Cerebellar nuclear complex (tissue), 1 donor: ENCODE measurements at places on chromosomes 12 and 14.
A peak's percentile ranks its signal among the peaks of the same experiment; 100 is the strongest.

DNA sequence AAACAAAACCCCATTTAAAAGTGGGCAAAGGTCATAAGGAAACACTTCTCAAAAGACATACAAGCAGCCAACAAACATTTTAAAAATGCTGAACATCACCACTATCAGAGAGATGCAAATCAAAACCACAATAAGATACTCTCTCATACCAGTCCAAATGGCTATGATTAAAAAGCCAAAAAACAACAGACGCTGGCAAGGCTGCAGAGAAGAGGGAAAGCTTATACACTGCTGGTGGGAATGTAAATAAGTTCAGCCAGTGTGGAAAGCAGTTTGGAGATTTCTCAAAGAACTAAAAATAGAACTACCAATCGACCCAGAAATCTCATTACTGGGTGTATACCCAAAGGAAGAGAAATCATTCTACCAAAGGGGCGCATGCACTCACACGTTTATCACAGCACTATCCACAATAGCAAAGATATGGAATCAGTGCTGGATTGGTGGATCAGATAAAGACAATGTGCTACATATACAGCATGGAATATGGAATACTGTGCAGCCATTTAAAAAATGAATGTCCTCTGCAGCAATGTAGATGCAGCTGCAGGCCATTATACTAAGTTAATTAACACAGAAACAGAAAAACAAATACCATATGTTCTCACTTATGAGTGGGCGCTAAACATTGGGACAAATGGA, 102.1 kb upstream of the DAAM1 start:
- DNase-seq = no peak

DNA sequence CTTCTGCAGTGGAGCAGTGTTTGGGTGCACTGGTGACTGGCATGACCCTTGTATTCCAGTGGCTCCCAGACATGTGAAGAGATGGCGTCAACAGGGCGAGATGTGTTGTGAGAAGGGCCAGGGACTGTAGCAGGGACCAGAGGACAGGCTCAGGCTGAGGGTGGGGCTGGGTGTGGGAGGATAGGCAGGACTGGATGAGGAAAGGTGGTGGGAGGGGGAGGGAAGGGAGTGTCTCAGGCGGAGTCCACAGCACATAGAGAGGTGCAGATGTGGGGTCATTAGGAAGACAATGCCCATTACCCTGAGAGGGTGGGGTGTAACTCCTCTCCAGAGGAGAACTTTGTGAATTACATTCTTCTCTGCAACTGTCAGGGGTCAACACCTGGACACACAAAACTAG, 78.5 kb downstream of the DICER1 start:
- DNase-seq = no peak

DNA sequence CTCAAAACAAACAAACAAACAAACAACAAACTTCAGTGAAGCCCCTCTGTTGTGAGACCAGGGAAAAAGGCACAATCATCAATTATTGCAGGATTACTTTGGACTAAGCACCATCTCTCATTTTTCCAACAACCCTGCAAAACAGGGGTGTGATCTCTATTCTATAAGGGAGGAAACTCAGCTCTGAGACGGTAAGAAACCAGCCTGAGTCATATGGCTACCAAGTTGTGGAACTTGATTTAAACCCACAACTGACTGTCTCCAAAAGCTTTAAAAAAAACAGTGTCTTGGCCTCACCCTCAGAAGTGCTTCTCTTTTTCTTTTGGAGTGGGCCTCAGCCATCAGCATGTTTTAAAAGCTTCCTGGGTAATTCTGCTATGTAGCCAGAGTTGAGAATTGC, 49.8 kb downstream of the RIN3 start:
- no peak for DNase-seq

DNA sequence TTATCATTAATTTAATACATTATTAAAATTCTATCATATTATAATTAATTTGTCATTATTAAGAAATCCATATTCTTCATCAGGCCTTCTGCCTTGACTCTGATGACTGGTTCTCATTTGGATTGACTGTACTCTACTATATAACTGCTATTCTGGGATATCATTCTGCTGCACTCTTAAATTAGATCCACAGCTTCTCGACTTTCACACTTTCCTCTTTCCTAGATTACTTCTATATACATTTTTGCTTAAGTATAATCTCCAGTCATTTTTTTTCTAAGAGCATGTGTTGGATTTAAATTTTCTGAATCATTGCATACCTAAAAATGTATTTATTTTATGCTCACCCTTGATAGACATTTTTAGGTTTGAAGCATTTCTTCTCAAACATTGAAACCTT, 12.4 kb downstream of the GRIP1 start:
- no peak for DNase-seq

GRCh38 chr12:27970401-27971120, 2.0 kb downstream of the PTHLH start:
- DNase-seq = no peak

GRCh38 chr12:62934239-62934798, 631 bp downstream of the PPM1H start:
- DNase-seq = no peak

- DNase-seq = no peak
These were observed 31.5 kb downstream of the TMEM132D start for GRCh38 chr12:129871991-129872972.

DNA sequence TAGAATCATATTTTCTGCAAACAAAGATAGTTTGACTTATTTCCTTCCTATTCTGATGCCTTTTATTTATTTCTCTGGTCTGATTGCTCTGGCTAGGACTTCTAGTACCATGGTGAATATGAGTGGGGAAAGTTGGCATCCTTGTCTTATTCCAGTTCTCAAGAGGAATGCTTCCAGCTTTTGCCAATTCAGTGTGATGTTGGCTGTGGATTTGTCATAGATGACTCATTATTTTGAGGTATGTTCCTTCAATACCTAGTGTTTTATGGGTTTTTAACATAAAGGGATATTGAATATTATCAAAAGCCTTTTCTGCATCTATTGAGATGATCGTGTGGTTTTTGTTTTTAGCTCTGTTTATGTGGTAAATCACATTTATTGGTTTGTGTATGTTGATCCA, 139.4 kb upstream of the CNTN1 start:
- no peak for DNase-seq

DNA sequence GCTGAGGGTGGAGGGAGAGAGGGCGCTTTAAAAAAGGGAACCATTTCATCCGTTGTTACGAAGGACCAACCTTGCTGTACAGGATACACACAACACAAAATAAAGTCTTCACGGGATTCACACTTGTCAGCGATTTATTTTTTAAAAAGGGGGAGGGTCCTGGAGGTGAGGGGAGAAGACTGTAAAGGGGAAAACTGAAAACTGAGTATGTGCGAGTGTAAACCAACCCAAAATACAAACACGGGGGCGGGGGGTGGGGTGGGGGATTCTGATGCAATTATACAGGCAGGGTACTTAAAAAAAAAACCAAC, 499 bp upstream of the PRKAG1 start:
- no peak for DNase-seq

- no peak for DNase-seq
These were observed 49.7 kb downstream of the KICS2 start for GRCh38 chr12:64172143-64172970.

GRCh38 chr14:70213721-70214282, 25.1 kb upstream of the SLC8A3 start:
- no peak for DNase-seq

DNA sequence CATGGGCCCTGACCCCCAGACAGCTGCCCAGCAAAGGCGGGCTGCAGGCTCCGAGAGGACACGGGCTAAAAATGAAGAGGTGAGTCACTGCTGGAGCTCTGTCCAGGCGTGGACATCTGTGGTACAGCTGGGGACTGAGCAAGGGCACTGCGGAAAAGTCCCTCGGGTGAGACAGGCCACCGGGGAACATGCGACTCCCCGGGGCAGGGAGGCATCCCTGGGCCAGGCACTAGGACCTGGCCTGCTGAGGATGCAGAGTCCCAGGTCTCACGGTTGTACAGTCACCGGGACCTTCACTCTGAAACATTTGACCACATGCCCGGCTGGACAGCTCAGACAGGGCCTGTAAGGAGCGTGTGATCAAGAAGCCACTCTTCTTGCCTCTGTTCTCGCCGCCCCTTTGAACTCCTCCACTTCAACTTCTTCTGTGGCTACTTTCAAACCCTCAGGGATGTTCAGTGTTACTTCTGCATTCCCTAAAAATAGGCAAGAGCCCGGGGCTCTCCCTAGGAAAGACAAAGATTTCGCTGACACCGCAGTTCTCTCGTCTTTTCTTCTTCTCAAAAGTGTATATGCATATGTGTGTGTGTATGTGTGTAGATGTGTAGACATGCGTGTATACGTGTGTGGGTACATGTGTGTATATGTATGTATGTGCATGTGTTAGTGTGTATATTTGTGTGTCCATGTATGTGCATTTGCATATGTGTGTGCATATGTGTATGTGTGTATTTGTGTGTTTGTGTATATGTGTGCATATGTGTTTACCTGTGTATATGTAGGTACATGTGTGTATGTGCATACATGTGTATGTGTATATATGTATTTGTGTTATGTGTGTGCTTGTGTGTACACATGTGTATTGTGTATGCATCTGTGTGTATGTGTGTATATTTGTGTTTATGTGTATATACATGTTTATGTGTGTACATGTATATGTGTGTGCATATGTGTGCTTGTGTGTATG, 5.0 kb upstream of the RFLNA start:
- DNase-seq = no peak

- DNase-seq = no peak
These were observed 543.6 kb downstream of the TMEM121 start for GRCh38 chr14:106069804-106070625.

- DNase-seq = no peak
These were observed 18.2 kb downstream of the IFNG-AS1 start for GRCh38 chr12:68007466-68007865.

- DNase-seq = peak; percentile 65
These were observed 59.4 kb downstream of the DGLUCY start for GRCh38 chr14:91173221-91173670.

- DNase-seq = no peak
These were observed 34.6 kb downstream of the FIGNL2 start for GRCh38 chr12:51813931-51814310.

GRCh38 chr14:48384821-48385220, 709.4 kb upstream of the MDGA2 start:
- DNase-seq = no peak

GRCh38 chr14:88264116-88264515, 59.0 kb downstream of the KCNK10 start:
- DNase-seq = no peak

DNA sequence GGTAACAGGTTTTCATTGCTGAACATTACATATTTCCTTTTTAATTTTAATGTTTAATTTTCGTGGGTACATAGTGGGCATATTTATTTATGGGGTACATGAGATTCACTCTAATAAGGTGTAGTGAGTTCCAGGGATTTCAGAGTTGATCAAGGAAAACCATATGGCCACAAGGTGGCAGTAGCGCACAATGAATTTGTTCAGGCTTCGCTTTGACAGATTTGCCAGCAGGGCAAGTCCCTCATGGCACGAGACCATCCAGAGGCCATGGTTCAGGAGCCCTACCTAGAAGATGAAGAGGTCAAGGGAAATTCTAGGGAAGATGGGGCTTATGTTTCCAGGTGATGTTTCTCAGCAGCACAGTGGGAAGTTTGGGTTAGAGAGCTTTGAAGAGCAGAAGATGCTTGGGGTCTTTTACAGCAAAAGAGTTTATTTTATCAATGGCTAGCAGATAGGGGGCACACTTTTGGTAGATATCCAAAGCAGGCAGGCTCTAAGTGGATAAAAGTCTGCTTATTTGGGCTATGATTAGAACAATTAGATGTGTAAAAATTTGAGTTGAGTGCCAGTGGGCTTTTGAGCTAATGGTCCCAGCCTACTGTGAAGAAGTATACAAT, 1004.4 kb downstream of the AACS start:
- DNase-seq = no peak

GRCh38 chr12:104175726-104176247, 37.8 kb upstream of the NFYB start:
- DNase-seq = no peak

DNA sequence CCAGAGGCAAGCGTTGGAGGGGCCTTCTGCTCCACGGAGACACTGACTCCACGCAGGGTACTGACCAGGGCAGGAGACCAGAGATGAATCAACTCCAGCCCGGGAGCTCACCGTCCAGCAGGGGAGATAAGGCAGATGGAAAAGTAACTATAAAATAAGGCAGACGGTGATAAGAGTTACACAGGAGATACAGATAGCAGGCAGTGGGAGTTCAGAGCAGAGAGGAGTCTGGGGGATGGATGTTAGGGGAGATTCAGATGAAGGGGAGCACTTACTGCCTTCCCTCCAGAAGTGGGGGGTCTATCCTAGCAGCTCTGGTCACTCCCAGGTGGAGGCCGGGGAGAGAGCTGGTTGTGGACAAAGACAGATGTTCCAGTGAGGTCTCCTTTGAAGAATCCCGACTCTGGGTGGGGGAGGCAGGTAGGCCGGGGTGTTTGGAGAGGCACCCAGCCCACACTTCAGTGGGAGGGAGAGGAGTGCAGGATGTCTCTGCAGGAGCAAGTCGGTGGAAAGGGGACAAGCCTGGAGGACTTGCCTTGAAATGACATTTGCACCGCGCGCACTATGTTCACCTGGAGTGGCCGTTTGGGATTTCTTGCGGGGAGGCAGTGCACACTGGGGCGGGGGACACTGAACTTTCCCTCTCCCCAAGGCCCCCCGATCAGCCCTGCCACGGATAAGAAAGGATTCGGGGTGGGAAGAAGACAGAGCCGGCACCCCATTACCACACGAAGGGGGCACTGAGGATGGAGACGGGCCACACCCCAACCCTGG, 1.2 kb downstream of the PITPNM2 start:
- no peak for DNase-seq

DNA sequence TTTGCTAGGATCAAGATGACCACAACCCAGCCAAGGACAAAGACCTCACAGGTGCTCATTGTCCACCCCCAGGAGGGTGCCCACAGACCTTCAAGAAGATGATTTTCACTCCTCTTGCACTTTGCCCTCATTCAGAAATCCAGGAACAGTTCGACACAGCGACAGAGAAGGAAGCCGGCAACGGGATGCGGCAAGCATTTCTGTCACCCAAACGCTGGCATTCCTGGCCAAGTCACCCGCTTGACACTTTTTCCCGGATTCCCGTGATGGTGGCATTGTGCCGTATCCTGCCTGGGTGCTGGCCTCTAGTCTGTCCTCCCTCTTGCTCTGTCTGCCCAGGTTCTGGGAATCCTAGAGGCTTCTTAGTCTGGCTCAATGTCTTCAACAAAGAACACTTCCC, 770.4 kb upstream of the ALG10B start:
- DNase-seq = no peak

DNA sequence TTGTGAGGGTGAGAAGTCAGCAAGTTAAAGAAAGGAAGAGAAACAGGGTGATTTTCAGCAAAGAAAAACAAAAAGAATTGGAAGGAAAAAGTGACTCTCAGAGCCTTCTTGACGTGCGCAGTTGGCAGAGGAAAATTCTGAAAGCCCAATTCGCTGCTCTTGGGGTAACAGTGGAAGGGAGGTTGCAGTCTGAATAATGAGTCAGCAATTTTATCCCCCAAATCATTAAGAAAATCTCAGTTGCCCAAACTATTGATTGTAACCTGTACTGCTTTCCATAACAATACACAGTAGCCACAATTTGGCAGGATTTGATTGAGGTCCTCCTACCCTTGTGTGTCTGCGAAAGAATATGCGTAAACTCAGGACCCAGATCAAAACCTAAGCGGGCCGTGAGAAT, 309.1 kb downstream of the EMP1 start:
- no peak for DNase-seq
